ENCODE measurements at places on chromosomes 7 and 10.

- DNase-seq, result no peak
Observed at GRCh38 chr7:133682364-133683181, 429.7 kb downstream of the EXOC4 start.

DNA sequence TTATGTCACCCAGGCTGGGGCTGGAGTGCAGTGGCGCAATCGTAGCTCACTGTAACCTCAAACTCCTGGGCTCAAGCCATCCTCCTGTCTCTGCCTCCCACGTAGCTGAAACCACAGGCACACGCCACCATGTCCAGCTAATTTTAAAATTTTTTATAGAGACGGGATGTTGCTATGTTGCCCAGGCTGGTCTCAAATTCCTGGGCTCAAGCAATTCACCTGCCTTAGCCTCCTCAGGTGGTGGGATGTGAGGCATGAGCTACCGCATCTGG, 123.2 kb upstream of the PARD3 start:
- DNase-seq, result no peak

GRCh38 chr7:158976468-158976848, 120.1 kb downstream of the DYNC2I1 start:
- DNase-seq, result no peak

DNA sequence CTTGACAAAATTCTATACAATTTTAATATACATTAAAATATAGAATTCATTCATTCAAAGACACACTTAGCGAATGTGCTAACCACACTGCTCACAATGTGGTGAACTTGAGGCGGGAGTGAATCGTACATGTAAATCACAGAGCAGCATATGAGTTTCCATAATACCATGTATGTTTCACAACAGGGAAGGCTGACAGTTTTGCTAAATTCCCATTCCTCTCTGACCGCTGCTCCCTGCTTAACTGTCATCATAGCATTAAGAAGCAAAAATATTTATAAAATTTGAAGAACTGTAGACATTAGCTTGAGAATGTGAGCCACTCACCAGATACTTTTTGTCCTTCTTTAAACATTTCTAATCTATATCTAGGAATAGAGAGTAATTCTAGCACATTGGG, 763.3 kb downstream of the MAGI2 start:
- no peak for DNase-seq

DNA sequence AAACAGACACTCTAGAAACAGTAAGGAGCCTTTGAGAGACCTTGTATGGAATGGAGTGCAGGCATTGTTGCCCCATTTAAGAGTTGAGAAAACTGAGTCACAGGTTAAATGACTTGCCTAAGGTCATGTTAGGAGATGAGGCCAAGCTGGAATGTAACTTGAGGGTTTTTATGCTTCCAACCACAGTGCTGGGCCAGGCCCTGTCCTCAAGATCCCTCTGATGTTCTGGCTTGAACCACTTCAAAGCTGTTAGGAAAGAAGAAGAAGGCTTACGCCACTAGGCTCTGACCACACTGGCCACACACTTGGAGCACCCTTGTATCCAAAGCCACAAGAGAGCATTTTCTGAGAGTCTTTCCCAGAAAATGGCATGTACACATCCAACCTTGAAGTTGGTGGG, 42.7 kb downstream of the PLAU start:
- DNase-seq, result no peak

DNA sequence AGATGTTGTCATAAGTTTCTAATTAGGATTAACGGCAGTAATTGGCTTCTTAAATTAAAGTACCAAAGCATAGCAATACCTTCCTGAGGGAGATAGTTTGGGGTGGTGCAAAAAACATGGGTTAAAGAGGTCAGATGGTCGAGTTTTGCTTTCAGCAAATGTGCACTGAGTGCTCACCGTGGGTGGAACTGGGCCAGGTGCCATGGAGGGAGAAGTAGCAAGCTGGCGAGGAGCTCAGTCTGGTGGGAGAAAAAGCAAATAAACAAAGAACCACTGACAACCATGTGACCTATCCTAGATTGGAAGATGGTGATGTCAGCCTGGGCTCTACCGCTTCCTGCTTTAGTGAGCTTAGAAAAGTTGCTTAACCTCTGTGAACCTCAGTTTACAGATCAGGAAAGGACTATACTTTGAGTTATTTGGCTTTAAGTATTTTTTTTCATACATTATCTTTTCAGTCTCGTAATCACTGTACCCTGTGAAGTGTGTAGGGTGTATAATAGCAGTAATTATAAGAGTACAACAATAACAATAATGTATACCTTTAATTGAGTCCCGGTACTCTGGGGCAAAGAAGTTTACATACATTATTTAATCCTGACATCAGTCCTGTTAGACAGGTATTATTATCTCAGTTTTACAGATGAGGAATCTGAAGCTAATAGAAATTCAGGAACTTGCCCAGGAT, 69.0 kb upstream of the PDCD4 start:
- peak; percentile 71 for DNase-seq

- DNase-seq, result no peak
Observed at GRCh38 chr7:29192811-29193210, 1.8 kb upstream of the CHN2 start.

- no peak for DNase-seq
Observed at GRCh38 chr7:47535704-47536628, 45.9 kb downstream of the TNS3 start.

DNA sequence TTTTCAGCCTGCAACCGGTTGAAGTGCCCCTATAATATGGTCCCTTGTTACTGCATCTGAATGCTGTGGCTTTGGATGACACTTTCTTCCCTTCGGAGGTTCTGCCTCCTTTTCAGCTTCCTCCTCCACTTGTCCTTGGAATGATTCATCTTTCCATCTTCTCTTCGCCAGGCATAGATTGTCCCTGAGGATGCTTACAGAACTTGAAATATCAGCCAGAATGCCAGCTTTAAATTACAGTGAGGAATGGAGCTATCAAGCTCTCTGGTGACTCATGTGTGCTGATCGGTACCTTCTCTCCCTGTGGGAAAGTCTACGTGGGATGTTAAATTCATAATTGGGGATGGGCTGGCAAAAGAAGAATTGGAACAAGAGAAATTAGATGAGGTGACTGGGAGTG, 45.9 kb upstream of the PDK4 start:
- DNase-seq, result no peak

- no peak for DNase-seq
Observed at GRCh38 chr10:7343040-7343439, 67.8 kb downstream of the SFMBT2 start.

- DNase-seq, result no peak
Observed at GRCh38 chr7:11706666-11707605, 125.1 kb downstream of the THSD7A start.

GRCh38 chr7:130397051-130397757, 16.9 kb downstream of the CPA1 start:
- DNase-seq, result no peak

DNA sequence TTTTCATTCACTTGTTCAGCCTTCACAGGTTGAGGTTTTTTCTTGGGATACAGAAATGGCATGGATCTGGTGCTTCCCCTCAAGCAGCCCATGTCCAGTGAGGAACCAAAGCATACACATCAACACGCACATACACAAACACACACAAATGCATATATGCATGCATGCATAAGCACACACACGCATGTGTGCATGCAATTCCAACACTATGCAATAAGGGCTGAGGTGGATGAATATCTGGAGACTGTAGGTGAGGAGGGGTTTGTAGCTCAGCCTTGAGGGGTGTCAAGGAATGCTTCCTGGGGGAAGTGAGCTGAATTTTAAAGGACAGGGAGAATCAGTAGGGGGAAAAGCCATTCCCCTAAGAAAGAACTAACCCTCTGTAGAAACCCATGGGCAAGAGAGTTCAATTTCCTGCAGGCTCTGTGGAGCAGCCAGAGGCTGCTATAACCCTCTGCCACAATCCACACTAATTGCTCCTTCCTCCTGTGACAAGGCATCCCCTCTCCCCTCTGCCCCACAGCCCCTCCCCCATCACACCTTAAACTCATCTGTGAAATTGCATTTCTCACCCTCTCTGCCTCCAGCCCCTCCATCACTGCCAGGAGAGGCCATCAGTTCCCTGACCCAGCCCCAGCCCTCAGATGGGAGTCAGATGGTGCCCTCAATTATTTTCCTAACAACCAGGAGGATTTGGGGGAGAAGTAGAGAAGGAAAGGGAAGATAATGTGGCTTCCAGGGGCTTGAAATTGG, 316.4 kb downstream of the RPS24 start:
- no peak for DNase-seq

DNA sequence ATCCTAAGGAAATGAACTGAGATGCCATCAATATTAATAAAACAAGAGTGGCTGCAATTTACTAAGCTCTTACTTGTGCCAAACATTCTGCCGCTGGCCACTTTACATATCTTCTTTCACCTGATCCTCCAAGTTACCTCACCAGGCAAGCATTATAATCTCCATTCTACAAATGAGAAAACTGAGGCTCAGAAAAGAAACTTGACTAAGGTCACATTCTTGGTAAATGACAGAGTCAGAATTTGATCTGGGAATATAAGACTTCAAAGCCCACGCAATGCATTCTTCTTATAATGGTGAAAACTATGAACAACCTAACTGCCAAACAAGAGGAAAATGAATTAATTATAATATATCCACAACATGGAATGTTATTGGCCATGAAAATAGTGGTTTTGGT, 46.1 kb upstream of the SMNDC1 start:
- DNase-seq, result no peak

DNA sequence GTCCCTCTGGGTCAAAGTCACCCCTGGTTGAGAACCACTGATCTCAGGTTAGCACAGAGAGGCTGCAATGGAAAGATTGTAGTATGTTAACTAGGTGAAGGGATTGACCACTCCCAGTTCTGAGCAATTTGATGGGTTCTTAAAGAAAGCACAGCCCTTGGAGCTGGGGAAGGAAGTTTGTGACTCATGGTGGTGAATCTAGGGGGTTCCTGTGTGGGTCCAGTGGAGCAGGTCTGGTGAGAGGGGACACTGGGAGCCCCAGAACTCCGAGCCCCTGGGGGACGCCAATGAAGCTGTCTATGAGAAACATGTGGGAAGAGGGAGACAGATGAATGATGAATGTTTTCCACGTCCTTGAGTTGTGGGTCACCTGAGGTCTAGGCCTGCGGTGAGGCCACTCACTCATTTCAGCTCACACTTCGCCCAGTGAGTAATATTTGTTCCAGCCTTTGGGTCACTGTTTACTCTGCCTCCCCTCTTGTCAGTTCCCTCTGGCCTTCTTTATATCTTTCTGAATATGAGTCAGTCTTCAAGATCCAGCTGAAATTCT, 341.9 kb downstream of the LRMDA start:
- DNase-seq, result no peak

DNA sequence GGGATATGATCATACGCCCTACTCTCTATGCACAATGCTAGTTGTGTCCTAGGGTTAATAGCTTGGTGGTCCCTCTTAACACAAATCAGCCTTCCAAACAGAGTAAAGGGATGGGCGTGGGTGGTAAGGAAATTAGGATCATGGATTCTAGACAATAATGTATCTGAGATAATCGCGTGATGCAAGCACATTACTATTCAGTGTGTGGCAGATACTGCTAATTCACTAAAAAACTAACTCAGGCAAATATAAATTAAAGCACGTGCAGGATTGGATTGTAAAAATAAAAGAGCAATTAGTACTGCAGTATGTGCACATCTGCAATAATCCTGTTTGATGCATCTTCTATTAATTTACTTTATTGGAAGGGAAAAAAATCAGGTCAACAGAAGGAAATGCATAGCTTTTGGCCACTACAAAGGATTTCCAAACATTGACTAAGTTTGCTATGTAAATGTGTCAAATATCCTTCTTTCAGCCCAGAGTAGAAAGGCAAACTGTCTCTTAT, 22.0 kb downstream of the TWIST1 start:
- no peak for DNase-seq

- DNase-seq, result no peak
Observed at GRCh38 chr10:17351506-17351905, 102.9 kb downstream of the ST8SIA6 start.

GRCh38 chr7:91496251-91496820, 232.1 kb downstream of the FZD1 start:
- no peak for DNase-seq

- DNase-seq, result no peak
Observed at GRCh38 chr10:51707821-51708424, 8.5 kb upstream of the CSTF2T start.

DNA sequence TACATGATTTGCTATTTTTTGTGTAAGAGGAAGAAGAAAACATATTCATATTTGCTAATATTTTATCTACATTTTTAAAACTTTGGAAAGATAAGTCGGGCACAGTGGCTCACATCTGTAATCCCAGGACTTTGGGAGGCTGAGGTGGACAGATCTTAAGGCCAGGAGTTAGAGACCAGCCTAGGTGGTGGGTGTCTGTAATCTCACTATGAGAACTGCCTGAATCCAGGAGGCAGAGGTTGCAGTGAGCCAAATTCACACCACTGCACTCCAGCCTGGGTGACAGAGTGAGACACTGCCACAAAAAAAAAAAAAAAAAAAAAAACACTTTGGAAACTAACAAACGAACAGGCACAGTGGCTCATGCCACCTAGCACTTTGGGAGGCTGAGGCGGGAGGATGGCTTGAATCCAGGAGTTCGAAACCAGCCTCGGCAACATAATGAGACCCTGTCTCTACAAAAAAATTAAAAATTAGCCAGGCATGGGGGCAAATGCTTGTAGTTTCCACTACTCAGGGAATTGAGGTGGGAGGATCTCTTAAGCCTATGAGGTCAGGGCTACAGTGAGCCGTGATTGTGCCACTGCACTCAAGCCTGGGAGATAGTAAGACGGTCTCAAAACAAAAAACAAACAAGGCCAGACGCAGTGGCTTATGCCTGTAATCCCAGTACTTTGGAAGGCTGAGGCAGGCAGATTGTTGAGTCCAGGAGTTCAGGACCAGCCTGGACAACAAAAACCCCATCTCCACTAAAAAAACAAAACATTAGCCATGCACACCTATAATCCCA, 25.6 kb downstream of the HERC4 start:
- DNase-seq, result no peak

DNA sequence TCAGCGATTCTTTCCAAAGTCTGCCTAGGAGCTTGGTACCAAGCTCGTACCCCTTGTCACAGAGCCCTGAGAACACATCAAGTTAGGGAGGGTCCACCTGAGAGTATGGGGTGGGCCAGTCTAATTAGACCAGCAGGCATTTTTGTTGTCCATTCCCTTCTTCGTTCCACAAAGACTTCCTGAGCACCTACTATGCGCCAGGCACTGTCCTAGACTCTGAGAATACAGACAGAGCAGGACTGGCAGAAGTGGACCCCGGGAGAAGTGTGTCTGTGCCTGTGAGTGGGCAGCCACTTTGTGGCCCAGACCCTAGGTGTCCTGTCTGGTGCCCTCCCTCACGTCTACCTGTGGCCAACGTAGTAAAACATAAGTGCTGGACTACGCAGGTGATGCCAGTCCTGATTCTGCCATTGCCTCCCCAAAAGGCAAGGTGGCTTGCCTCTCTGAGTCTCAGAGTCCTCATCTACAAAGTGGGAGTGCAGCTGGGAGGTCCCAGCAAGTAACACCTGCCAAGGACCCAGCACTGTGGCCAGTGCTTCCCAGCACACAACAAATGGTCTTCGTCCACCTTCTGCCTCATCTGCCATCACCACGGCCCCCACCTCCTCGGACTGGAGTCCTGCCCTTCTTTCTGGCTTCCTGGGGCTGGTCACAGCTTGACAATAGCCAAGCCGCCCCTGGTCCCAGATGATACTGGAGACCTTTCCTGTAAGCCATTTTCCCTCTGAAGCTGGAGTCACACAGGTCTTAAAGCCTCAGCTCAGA, 54.3 kb upstream of the DUSP5 start:
- no peak for DNase-seq
